Common myeloid progenitor, CD34-positive (primary cell): ENCODE measurements at places on chromosomes 2 and 18.
A peak's percentile ranks its signal among the peaks of the same experiment; 100 is the strongest.

GRCh38 chr2:217864963-217865772 is 137.6 kb downstream of the TNS1 start:
- DNase-seq = peak; percentile 53

DNA sequence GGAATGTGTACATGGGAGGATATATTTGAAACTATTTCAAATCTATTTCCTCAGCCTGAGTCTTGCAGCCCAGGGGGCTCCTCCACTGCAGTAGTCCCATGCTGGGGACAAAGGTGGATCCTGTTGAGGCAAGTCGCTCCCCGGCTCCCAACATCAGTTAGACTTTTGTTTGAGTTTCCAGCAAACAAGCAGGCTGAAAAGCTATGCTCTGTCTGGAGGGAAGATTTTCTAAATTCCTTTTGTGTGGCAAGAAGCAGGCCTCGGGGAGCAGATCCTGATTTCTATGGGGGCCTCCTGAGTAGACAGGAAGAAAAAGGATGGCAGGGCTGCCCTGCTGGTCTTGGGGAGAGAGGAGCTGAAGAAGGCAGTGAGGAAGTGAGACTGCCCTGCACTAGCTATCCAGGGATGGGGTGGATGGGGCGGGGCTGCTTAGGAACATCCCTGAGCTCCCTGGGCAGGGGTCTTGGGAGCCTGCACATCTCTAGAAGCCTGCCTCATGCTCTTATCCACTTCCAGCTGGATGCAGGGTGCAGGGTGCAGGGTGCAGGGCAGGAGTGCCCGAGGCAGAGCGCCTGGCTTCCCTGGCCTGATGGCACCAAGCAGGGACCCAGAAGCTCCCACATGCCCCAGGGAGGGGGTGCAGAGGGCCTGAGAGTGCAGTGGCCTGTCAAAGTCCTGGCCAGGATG is 6.0 kb upstream of the CIB4 start:
- no peak for DNase-seq

DNA sequence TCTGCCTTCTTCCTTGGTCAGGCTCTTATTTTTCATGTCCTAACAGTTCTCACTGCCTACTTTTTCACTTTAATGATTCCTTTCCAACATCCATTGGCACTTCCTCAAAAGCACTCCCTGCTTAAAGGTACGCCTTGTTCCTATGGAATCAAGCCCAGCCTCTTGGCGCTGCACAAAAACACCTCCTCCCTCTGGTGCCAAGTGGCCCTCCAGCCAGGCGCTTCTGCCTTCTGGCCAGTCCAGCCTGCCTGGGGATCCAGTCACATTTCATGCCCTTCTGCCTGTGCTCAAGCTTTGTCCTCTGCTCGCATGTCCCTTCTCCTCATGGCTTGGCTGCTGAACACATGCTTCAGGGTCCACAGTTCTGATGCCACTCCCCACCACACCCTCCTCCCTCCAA is 6.3 kb downstream of the TPRKB start:
- no peak for DNase-seq

DNA sequence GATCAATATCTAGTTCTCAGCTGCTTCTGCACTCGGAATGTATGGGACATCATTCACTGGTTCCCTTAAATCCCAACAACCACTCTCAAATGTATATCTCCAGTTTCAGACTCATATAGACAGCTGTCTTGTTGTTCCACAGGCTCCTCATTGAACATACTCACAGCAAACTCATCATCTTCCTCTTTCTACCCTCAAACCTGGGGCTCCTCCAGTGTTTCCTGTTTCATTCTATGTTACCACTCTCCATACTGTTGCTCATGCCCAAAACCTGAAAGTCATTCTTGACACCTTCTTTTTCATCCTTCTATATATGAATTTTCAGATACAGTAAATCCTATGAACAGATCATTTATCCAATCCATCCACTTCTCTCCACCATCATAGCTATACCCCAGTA is 18.7 kb upstream of the REL start:
- DNase-seq = no peak

GRCh38 chr2:6233993-6234392 is 541.8 kb downstream of the SOX11 start:
- no peak for DNase-seq

DNA sequence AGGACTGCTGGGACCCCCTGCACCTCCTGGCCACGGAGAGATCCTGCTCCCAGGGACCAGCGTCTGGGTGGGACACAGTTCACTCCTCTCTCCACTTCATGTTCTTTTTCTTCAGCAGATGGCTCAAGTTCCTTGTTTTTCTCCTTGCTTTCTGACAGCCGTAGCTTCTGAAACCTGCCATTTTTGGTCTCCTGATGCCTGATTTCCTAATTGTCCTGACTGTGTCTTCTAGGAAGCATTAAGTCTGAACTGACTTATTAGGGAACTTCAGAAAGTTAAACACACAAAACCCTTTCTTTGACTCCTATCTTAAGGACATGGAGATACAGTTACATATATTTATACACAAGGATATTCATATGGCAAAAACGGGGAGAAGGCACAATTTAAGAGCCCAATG is 22.7 kb downstream of the CNNM4 start:
- no peak for DNase-seq

GRCh38 chr18:23828426-23828825 is 139.2 kb downstream of the LAMA3 start:
- peak; percentile 98 for DNase-seq
